ENCODE measurements at places on chromosomes 5 and 9.

DNA sequence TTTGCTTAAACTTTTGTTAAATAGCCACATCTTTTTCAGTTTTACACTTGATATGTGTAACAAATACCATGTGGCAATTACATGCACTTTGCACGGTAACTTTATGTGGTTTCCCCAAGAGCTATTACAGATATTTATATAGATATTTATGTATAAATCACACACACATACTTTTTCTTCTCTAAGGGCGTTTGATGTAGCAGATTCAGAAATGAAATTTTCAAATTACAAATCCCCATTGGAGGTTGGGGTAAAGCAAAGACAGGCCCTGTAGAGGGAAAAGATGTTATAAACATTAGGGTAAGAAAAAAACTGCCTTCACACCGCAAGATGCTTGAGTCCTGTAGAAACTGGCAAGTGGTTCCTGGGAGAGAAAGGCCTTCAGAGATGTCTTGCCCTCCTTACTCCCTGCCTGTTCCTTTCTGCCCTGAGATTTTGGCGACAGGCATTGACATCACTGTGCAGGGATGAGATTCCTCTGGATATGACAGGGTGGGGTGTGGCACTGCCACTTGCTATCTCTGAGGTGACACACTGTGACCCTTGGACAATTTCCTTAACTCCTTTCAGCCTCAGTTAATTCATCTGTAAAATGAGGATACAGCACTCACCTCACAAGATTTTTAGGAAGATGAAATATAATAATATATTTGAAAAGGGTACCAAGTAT is 177.9 kb upstream of the TUT7 start:
- DNase-seq = no peak

DNA sequence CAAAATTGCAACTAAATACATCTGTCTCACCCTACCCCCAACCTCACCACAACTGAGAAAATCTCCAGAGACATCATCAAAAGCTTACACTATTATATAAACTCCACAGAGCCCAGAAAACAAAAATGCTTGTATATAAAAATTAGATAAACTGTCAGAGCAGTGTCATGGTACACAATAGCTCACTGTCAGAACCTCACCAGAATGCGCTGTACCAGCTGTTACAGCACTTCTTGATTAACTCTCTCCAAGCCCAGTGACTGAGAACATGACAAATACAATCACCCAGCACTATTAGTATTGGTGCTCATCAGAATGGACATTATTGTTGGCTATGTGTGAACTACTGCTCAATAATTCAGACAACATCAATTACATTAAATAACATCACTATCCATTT is 65.7 kb downstream of the ZDHHC21 start:
- DNase-seq = no peak

- DNase-seq = no peak
Measured at GRCh38 chr5:160353379-160353778, 17.0 kb downstream of the C1QTNF2 start.

DNA sequence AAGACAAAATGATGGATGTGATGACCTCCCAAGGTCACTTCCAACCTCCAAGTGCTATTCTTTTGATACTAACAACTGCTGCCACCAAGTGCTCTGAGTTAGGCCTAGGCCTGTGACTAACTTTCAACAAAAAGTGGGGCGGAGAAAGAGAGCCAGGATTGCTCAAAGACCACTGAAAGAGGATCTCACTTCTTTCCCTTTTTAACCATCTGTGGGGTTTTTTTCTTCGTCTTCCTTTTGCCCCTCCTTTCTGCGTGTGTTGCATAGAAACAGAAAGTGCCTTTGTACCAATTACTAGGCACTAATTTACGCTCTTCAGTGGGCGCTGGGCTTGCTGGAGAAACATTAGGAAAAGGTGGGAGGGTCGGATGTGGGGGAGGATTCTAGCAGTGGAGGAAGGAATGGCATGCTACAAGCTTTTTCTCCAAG is 8.0 kb downstream of the KLF9 start:
- DNase-seq = no peak

GRCh38 chr5:31347552-31347905 is 154.0 kb downstream of the CDH6 start:
- no peak for DNase-seq

GRCh38 chr5:159451197-159452052 is 121.1 kb upstream of the IL12B start:
- DNase-seq = peak; percentile 91

DNA sequence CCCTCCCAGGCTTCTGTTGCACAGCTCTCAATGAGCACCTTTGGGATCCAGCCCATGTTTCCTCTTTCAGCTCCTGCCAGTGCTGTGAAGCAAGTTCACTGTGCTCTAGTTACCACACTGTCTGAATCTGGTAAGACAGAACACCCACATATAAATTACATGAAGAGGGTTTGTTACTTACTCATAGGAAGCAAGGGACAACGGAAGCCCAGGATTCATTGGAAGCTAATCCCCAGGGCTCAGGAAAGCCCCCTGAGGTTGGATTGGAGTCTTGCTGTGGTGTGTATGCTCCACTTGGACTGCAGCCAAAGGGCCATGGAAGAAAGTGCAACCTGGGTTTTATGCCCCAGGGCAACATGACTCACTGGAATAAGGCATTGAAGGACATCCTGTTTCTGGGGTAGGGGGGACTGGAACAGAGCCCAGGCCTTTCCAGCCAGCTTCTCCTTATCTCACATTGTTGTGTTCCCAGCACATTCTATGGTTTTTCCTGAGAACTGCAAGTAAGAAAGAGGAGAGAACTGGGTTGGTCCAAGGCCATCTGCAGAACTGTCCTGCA is 15.6 kb upstream of the CLK4 start:
- peak; percentile 58 for DNase-seq

GRCh38 chr9:135989722-135990467 is 28.7 kb upstream of the UBAC1 start:
- DNase-seq = no peak

DNA sequence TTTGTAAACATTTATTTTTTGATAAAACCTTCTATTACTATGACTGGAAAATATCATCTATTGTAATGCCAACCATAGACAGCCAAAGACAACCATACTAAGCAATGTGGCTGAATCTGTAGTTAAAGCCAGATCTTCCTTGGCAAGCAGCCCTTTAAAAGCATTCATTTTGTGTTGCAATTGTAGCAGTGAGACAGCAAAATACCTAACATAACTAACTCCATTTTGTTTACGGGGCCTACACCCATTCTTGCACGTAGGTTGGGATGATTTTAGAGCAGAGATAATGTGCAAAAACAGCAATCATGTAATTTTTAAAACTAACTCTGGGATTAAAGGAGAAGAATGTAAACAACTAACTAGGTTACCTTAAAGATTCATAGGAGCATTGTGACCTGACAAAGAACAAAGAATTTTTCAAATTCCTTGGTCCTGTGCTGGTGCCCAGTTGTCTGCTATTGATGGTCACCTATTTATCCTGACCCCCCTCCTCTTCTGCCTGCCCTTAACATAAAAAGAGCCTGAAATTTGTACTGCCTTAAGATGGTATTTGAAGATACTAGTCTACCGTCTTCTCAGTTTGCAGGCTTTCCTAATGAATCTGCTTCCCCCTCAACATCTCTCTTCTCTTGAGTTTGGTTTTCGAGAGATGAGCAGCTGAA is 10.6 kb downstream of the IFNA1 start:
- no peak for DNase-seq

- DNase-seq = no peak
Measured at GRCh38 chr9:131516100-131516499, 13.4 kb downstream of the POMT1 start.

DNA sequence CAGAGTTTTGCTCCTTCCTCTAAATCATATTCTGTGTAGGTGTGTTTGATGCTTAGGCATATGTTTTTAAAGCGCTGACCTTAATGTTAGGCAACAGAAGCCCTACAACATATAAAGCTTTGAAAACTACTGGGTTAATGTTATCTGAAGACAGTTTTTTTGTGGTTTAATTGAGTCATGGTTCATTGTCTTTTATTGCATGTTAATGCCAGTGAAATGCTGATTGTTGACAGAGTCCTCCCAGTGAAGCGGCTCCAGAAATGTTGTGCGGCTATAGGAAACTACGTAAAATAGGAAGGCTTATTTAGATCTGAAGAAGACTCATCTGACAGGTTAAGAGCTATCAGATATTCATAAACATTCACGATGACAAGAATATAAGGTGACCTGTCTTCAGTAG is 424.6 kb downstream of the CCDC171 start:
- DNase-seq = no peak

DNA sequence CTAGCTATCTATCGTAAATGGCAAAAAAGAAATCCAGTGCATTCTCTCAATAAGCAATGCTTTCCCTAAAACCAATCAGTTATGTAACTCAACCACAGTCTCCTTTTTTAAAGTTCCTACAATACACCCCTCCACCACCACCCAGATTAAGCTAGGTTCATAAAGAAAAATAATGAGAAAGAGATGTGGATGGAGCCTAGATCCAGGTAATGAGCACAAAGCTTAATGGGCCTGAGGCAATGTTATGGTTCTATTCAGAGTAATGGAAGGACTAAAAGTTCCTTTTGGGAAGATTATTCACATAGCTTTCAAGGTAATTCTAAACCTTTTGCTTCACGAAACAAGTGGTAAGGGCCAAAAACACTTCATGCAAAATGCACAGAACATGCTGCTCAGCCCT is 113.5 kb downstream of the MPDZ start:
- DNase-seq = no peak

DNA sequence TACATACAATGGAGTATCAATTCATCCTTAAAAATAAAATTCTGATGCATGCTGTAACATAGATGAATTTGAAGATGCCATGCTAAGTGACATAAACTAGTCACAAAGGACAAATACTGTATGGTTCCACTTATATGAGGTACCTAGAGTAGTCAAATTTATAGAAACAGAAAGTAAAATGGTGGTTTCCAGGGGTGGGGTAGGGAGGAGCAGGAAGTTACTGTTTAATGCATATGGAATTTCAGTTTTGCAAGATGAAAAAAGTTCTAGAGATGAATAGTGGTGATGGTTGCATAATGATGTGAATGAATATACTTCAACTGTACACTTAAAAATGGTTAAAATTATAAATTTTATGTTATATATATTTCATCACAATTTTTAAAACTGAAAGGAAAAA is 57.3 kb upstream of the FNIP1 start:
- no peak for DNase-seq

DNA sequence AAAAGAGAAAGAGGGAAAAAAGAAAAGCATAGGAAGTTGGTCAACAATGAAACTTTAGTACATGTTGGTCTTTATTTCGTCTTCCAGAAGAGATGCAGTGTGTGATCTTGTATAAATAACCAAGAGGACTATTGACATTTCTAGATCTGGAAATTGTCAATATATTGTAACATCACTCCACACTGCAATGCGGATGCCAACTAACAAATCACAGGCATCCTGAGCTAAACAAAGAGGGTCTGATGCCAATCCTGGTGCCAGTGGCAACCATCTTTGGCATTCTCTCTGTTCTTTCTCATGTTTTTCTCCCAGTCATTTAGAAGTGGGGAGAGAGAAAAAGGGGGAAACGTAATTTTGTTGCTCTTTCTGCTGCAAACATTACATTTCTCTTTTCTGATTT is 9.7 kb downstream of the NFIB start:
- DNase-seq = no peak

DNA sequence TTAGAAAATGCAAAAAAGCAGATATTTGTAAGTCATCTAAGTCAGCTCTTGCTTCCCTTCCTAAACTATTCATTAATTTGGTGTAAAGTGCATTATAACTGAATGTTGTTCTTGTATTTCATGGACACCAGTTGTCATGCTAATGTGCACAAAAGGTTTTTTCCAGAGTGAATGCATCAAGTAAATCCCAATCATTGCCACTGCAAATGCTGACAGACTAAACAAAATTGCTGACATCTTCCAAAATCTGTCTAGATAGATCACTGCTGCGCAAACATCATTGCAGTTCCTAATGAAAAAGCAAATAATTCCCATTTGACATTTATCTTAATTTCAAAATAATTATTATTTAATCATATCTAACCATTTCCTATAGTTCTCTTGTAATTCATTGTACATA is 161.7 kb downstream of the PDE4D start:
- no peak for DNase-seq

DNA sequence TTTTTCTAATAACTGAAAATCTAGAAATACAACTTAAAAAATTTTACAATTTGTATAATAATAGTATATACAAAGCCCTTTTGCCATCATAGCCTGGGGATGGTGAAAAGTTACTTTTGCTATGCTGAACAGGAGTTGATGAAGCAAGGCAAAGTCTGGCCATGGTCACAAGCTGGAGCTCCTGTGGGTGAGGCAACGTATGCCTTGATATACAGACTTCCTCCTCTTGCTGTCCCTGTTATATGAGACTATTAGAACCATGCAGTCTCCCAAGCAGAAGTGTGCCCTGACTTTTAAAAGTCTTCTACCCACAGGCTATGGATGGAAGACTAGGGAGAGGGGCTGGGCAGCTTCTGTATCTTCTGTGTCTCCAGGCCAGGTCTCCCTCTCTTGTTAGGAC is 15.7 kb downstream of the FAM151B start:
- DNase-seq = no peak

GRCh38 chr9:18129809-18130334 is 344.1 kb upstream of the ADAMTSL1 start:
- DNase-seq = no peak

GRCh38 chr9:136370687-136371532 is 2.6 kb downstream of the CARD9 start:
- DNase-seq = no peak

DNA sequence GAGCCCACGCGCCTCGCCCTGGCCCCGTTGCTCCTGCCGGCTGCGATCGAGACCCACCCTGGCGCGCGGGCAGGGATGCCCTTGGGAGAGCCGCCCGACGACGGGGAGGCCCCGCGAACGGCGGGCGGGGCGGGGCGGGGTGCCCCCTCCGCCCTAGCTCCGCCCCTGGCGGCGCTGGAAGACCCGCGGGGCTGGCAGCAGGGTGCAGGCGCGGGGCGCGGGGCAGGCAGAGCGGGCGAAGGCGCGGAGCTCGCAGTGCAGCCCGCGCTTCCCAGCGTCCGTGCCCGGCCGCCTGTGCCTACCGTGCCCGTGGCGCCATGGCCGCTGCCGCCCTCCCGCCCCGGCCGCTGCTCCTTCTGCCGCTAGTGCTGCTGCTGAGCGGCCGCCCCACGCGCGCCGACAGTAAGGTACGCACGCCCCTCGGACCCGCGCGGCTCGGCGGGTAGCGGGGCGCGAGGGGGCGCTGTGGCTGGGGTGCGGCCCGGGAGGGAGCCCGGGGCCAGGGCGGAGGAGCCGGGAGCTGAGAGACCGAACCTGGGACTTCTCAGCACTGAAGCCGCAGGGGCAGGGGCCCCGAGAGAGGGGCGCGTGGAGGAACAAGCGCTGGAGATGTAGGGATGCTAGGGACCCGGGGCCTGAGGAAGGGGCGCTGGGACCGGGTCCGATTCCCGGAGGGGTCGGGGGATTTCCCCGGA is at the start of gene OLFML2A:
OLFML2A (plus strand) TSS at position 180 of the 695 bp plus-strand sequence; CDS start at position 318, 138 bp downstream.
- no peak for DNase-seq

DNA sequence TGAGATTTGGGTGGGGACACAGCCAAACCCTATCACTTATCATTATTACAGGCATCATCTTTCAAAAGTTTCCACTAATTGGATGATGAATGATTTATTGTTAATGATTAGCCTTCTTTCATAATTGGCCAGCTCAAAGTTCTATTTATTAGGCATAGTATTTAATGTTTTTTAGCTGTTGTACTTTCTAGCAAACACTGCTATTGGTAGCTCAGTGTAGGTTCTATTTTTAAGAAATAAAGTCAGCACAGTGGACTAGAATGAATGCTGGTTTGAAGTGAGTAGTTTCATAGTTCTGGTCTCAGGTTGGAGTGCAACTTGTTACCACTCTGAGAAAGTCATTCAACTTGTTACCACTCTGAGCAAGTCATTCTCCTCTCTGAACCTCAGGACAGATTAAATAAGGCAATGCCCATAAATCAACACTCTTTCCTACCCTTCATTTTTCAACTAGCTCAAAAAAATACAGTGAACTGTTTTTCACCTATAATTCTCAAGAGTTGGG is 46.9 kb downstream of the JAKMIP2 start:
- no peak for DNase-seq
